ENCODE measurements at places on chromosomes 7 and 10. TPM values are rescaled to one million over a fixed set of nuclear protein-coding genes. Genes with fewer than 3 reads are reported as not detected.

Gene HOXA7
- total RNA-seq: 9.1 TPM

Gene EGFR
- total RNA-seq: 36.4 TPM

Gene SYT15B
- 11.3 TPM for total RNA-seq

Gene DOCK1
- total RNA-seq: 80.4 TPM

Gene ARPC1B
- 119 TPM for total RNA-seq

Gene NAT16
- not detected for total RNA-seq

Gene NODAL
- not detected for total RNA-seq

Gene CPA4
- not detected for total RNA-seq

Gene COL17A1
- 0.98 TPM for total RNA-seq

Gene COG5
- 39.7 TPM for total RNA-seq

Gene AGMO
- 1.5 TPM for total RNA-seq

Gene SLC16A9
- total RNA-seq: 18.2 TPM

Gene EMX2
- total RNA-seq: 154 TPM

Gene BAMBI
- 18.3 TPM for total RNA-seq

Gene DENND2A
- total RNA-seq: 9.1 TPM

Gene C10orf105
- total RNA-seq: 0.07 TPM

Gene PAPSS2
- total RNA-seq: 16.2 TPM

Gene GPRIN2
- total RNA-seq: not detected

Gene NPY4R2
- not detected for total RNA-seq

Gene SPDYE11
- total RNA-seq: not detected

All from uterus (tissue), 4 donors.